Activated naive CD4-positive, alpha-beta T cell (primary cell): ENCODE measurements at places on chromosomes 6 and 20.

GRCh38 chr6:169702840-169703246, 917 bp downstream of the C6orf120 start:
- DNase-seq: no peak

- DNase-seq: no peak
These were observed 84.9 kb downstream of the TIAM2 start for GRCh38 chr6:155079985-155080452.

DNA sequence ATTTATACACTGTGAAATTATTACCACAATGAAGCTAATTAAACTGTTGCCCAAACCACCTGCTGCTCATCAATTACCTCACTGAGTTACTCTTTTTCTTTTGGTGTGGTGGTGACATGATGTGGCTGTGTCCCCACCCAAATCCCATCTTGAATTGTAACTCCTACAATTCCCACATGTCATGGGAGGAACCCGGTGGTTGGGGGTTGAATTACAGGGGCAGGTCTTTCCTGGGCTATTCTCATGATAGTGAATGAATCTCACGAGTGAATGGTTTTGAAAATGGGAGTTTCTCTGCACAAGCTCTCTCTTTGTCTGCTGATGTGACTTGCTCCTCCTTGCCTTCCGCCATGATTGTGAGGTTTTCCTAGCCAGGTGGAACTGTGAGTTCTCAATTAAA, 145.0 kb downstream of the LRRC1 start:
- no peak for DNase-seq

DNA sequence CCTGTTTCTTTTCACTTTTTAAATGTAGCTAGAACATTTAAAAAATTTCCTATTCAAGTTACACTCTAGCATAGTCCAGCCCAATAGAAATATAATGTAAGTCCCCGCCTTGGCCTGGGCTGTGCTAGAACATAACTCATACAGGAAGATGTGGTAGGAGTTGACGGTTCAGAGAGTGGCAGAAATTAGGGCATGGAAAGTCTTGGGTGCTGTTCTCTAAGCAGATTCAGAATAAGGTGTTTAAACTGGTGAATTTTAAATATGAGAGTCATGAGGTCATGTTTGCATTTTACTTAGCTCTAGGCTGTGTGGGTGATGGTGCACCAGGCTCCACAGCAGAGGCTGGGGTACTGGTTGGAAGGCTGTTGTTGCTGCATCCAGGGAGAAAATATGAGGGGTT, 256.5 kb downstream of the FARS2 start:
- DNase-seq: no peak
